HuH-7.5 (cell line): ENCODE measurements at places on chromosomes 4 and X.

DNA sequence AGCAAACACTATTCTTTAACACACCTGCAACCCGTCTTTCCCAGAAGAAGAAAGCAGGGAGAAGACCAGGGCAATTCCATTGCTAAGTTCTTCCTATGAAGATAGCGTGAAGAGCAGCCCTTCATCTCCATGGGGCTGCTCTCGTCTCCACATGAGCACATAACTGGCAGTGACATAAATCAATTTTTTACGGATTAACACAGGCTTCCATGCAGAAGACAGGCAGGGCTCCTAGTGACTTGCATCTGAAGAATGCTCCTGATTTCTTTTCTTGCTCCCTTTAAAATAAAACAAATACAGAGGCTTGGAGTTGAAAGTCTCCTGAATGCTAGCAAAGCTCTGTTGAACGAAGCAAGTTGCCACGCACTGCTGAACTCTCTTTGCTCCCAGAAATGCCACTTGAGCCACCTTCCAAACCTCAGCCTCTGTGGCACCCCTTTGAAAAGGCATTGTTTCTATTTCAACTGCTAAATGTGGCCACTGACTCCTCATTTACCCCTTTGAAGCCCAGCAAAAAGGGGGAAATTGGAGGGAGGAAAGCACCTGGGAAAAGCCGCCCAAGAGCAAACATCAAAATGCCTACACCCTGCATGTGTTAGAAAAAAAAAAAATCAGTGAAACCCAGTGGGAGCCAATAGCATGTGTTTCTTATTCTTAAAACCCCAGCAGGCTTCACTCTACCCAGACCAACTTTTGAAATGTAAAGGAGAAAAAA, 383.7 kb downstream of the IDS start:
- no peak for DNase-seq

- DNase-seq: no peak
These were observed 59.9 kb downstream of the KIT start for GRCh38 chr4:54717694-54718093.

GRCh38 chrX:24465532-24465865, 413 bp downstream of the PDK3 start:
- no peak for DNase-seq

DNA sequence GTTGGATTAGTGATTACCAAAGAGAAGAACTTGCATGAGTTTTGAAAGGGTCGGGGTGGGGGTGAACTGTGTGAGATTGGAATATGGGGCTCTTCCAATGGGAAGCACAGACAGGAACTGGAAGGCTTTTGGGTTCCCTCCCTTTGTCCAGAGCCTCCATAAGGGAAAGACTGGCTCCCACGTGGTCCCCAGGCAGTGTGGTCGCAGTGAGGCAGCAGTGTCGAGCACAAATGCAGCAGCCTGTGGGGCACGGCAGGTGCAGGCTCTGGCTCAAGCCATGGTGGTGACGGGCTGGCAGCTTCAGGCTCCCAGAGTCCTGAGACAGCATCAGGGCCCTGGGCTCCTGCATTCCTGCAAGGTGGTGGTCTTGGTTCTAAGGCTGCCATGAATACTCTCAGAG, 45.5 kb downstream of the VCX2 start:
- DNase-seq: no peak

- DNase-seq: no peak
These were observed 84.8 kb downstream of the CHIC1 start for GRCh38 chrX:73647632-73648322.

GRCh38 chr4:21790438-21791029, 158.0 kb downstream of the KCNIP4 start:
- no peak for DNase-seq

- DNase-seq: no peak
These were observed 5.8 kb downstream of the BMP2K start for GRCh38 chr4:78781924-78782323.

- DNase-seq: no peak
These were observed 45.4 kb downstream of the INTS12 start for GRCh38 chr4:105662935-105663675.

- no peak for DNase-seq
These were observed 419.5 kb downstream of the HNRNPD start for GRCh38 chr4:81954271-81954670.

GRCh38 chr4:665751-666435, 8.2 kb downstream of the ATP5ME start:
- no peak for DNase-seq

DNA sequence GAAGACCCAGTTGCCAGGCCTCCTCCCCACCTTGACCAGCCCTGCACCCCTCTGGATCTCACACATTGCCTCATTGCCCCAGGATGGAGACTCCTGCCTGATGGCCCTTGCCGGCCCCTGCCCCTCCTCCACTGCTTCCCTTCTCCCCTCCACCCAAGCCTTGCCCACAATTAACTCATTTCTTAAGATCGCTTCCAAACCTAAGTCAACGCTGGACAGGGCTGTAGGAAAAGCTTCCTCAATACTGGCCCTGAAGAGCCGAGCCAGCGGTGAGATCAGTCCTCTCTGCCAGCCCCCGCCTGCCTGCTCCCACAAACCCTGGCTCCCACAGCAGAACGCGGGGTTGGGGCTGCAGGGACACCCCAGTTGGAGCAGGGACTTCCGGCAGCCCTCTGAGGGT, 7.5 kb upstream of the HAUS7 start:
- no peak for DNase-seq

DNA sequence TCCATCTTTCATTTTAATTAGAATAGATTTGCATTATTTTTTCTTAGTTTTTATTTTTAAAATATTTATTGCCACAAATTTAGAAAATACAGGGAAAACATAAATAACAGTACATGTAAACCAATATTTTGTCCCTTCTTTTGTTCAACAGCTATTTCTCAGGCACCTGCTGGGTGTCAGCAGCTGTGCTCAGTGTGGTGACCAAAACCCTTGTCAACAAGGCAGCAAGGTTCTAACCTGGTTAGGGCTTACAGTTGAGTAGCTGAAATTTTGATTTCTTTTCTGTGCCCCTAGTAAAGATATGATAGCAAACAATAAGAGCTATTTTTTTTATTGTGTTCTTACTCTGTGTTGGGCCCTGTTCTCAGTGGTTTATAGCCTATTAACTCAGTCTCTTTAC, 128.1 kb downstream of the PTTG2 start:
- no peak for DNase-seq

DNA sequence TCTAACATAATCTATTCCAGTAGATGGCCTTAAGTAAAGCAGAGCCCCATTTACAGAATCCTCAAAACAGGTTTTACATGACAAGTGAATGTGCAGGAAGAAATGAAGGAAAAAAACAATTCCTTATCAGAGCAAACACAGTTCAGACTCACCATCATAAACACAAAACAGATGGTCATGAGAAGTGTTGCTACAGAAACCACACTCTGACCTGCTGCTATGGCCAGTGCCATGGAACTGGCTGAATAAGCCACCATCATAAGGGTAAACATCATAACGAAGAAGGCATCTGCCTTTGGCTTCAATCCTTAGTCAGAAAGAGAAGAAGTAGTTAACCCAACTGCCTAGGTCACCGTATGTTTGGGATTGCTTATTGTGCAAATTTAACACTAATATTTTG, 61.1 kb downstream of the ABCG2 start:
- no peak for DNase-seq

- DNase-seq: peak; percentile 64
These were observed 4.2 kb upstream of the LEF1 start for GRCh38 chr4:108172753-108173598.

GRCh38 chr4:102454268-102454667, 46.9 kb upstream of the NFKB1 start:
- no peak for DNase-seq

DNA sequence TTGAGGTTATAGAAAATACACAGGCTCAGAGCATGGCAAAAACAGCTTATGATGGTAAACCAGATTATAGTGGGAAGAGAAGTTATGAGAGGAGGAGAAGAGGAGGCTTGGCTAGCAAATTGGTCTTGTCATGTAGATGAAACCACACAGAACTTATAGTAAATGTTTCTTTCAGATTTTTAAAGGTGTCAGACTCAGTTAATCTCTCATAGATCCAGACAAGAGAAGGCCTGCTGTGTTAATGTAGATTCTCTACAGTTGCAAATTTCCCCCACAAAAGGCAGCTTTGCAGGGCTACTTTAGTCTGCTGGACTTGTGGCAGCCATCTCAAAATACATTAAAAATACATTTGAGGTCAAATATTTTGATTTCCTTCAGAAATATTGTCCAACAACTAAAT, 1731.7 kb downstream of the ARAP2 start:
- no peak for DNase-seq

- no peak for DNase-seq
These were observed 13.6 kb downstream of the GASK1B start for GRCh38 chr4:158159054-158159717.

GRCh38 chr4:129113919-129114318, 18.0 kb downstream of the C4orf33 start:
- DNase-seq: no peak

GRCh38 chr4:53647547-53647946, 56.3 kb upstream of the LNX1 start:
- no peak for DNase-seq

DNA sequence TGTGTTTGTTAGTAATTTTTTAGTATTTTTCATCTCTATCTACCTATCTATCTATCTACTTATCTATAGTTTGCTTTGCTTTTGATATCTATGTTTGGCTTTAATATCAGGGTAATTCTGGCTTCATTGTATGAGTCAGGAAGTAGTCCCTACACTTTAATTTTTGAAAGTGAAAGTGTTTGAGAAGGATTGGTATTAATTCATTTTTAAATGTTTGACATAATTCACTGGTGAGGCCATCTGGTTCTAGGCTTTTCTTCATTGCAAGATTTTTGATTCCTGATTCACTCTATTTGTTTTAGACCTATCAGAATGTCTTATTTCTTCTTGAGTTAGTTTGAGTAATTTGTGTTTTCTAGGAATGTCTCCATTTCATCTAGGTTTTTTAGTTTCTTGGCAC, 20.2 kb upstream of the TCP11X2 start:
- DNase-seq: no peak

DNA sequence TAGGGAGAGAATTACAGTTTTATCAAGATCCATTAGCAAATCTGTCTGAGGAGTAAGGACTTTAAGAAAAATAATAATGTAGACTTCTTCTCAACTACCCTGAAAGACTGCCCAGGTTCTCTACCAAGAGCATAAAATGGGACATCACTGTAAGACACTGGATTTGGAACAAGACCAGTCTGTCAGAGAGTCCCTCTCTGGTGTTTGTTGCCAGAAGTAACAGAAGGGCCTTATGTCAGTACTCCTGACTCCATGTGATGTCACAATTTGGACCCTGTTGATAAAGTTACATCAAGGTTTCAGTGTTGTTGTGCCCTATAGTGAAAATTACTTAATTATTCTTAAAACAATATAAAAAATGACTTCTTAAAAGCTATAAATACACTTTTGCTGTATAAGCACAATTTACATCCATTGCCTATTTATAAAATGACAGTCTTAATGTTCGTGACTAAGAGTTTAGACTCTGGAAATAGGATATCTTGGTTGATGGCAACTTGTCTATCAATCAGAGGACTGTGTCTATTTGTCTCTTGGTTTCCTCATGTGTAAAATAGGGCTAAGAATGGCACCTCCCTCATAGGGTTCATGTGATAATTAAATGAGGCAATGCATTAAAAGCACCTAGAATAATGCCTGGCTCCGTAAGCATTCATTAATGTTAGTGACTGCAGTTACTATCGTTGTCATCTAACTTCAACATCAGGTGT, 57.8 kb downstream of the RS1 start:
- DNase-seq: no peak

- no peak for DNase-seq
These were observed 91.9 kb upstream of the CPEB2 start for GRCh38 chr4:14910411-14910810.

GRCh38 chr4:139533511-139533910, 22.5 kb downstream of the SETD7 start:
- DNase-seq: no peak

DNA sequence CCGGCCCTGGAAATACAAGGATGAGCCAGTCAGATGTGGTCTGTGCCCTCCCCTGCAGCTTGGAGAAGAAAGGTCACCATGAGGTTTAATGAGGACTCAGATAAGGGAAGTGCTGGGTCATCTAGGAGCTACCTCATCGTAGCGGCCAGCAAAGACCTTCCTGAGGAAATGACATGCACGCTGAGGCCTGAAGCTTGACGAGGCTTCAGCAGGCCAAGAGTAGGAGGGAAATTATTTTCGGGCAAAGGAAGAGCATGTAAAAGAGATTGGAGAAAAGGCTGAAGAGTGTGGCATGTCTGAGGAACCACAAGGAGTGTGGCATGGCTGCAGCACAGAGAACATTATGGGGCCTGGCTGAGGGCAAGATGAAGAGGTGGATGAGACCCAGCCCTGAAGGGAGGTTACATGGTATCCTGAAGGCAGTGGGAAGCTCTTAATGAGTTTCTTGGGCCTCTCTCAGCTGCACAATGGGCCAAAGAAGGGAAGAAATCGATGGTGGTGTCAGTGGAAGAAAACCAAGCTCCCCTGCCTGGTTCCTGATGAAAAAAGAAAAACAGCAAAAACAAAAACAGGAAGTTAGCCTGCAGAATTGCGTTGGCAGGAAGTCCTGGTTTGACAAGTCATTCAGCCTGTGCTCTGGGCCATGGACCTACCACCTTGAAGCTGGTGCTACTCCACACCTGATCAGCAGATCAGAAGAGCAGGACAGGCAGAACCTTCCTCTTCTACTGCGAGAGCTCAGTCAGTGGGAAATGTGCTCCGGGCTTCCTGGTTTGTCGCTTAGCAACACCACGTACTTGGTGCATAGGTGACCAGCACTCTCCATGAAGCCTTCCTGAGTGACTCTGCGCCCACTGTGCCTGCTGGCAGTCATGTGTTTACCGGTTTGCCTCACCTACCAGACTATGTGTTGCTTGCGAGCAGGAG, 134.5 kb upstream of the KLF3 start:
- DNase-seq: no peak

DNA sequence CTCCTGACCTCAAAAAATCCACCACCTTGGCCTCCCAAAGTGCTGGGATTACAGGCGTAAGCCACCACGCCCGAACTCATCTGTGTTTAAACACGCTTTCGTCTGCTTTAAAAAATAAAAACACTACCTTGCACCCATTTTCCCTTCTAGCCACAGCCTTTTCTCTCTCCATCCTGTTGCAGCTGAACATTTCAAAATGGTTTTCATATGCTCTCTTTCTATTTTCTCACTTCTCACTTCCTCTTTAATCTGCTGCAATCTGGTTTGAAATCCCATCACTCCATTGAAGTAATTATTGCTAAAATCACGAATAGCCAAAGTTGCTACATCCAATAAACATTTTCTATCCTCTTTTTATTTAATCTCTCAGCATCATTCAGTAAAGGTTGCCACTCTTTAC, 70.0 kb downstream of the DCHS2 start:
- DNase-seq: no peak

DNA sequence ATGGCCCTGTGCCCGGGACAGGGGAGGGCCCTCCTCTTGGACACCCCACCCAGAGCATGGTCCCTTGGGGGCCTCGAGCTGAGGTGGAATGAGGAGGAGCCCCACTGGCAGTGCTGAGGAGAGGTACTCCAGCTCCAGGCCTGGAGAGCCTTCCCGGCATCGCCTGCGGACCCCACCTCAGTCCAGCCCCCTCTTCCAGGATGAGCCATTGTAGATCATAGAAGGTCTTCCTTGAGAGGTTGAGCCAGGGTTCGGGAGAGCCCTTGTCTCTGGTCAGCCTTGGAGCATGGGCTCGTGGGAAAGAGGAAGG, 16.9 kb downstream of the SMIM10L2A start:
- DNase-seq: no peak
